ENCODE measurements at places on chromosomes 7 and 10. TPM values are rescaled to one million over a fixed set of nuclear protein-coding genes. Genes with fewer than 3 reads are reported as not detected.

Gene FAM241B
- total RNA-seq = 0.19 TPM

Gene SYT15B
- total RNA-seq = not detected

Gene CPN1
- total RNA-seq = not detected

Gene ADAM8
- 0.87 TPM for total RNA-seq
